ENCODE measurements at places on chromosomes 16 and 17. TPM values are rescaled to one million over a fixed set of nuclear protein-coding genes. Genes with fewer than 3 reads are reported as not detected.

Gene ABCC6
- 1.1 TPM for total RNA-seq

Gene NPIPB8
- total RNA-seq: 1.0 TPM

Gene SLC16A6
- total RNA-seq: 5.1 TPM

Gene EME1
- total RNA-seq: 2.5 TPM

Gene HSF5
- total RNA-seq: not detected

GRCh38 chr16:9124908-9125584 lies 33.6 kb downstream of the HAPSTR1 start:
- no peaks in the 10 kb centered on the region for H3K27me3 ChIP-seq
- DNase-seq: peak; percentile 41
- no peak overlapping the region for H3K27ac ChIP-seq
- peaks cover 5% of the 10 kb centered on the region for H3K36me3 ChIP-seq

DNA sequence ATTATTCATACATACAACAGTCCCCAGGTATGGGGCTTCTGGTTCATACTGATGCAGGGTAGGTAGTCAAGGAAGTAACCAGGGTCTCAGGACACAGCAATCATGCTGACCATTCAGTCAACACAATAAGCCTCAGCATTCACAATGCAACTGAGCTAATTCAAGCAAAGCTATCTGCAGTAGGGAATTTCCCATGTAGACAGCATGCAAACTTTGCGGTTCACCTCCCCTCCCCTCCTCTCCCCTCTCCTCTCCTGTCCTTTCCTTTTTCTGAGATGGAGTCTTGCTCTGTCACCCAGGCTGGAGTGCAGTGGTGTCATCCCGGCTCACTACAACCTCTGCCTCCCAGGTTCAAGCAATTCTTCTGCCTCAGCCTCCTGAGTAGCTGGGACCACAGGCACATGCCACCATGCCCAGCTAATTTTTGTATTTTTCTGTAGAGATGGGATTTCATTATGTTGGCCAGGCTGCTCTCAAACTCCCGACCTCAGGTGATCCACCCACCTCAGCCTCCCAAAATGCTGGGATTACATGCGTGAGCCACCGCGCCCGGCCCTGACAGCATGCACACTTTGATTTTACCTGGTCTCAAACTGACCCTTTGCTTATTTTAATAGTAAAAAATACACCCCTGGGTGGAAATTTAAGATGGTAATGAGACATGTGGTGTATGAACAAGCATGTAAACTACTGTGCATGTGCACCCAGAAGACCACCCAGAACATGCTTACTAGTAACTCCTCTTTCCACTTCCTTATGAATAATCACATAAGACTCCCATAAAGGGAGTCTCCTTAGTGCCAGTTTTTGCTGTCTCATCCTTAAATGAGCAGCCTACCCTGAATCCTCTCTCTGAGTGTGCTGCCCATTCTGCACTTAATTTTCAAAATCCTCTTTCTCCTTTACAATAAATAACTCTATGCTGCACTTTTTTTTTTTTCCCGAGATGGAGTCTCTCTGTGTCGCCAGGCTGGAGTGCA lies 9.3 kb upstream of the RNF135 start:
- H3K36me3 ChIP-seq: no peaks in the 10 kb centered on the region
- H3K27me3 ChIP-seq: no peaks in the 10 kb centered on the region
- DNase-seq: peak; percentile 24

DNA sequence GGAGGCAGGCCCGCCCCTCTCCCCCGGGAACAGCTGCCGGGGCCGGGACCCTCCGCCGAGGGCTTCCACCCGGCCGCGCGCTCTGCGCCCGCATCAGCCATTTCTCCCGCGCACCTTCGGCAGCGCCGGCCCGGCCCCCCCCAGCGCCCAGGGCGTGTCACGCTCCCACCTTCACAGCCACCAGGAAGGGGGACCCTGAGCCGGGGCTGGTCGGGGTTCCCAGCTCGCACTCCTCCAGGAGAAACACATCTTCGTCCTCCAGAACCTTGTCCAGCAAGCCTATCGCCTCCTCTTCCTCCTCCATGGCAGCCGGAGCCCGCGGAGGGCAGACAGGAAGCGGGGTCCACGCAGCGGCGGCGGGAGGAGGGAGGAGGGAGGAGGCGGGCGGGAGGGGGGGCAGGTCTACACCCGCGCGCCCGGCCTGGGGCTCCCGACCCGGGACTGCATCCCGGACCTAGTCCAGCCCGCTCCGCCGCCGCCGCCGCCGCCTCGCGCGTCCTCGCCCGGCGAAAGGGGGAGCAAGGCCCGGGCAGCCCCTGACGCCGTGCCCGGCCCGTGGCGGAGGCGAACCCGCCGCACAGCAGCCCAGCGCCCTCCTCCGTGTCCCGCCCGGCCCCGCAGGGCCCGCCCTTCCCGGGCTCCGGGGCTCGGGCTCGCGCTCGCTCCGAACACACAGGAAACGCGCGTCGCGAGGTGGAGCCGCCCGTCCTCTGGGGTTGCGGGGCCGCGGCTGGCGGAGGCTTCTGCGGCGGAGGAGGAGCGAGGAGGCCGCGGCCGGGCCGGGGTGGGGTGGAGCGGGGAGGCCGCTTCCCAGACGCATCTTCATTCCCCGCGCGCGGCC lies 70.8 kb downstream of the ABR start:
- no peaks in the 10 kb centered on the region for H3K27me3 ChIP-seq
- no peak for DNase-seq
- peaks cover 4% of the 10 kb centered on the region for H3K36me3 ChIP-seq

DNA sequence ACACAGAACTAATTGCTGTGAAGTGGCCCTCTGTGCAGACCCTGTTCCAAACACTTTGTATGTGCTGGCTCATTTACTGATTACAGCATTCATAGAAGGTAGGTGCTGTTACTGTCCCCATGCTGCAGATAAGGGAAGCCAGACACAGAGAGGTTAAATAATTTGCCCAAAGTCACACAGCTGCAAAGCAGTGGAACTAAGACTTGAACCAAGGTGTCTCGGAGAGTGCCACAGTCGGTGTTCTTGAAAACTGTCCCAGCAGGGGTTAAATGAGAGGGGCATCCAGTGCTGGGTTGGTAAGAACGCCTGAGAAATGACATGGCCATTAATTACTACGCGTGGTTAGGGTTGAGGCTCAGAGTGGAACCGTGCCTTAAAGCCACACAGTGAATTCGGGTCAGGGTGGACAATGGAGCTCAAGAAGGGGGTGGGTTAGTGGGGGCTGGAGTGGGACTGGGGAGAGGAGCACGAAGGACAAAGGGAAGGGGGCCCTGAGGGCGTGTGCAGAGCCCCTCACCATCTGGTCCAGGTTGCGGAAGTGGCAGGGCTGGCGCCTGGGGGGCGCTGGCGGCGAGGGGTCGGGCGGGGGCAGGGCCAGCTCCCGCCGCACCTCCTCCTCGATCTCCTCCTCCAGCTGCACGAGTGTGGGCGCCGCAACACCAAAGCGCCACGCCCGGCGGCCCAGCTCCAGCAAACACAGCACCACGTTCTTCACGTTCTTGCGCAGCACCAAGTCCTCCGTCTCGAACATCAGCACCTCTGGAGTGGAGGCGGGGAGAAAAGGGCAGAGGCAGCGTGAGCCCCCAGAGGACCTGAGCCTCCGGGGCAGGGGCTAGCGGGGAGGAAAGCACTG lies 3.3 kb downstream of the GAS2L2 start:
- no peaks in the 10 kb centered on the region for H3K36me3 ChIP-seq
- DNase-seq: no peak
- H3K4me3 ChIP-seq: no peak overlapping the region
- H3K27ac ChIP-seq: no peak overlapping the region
- H3K27me3 ChIP-seq: peaks cover 27% of the 10 kb centered on the region

- no peak for DNase-seq
- H3K36me3 ChIP-seq: no peaks in the 10 kb centered on the region
- no peaks in the 10 kb centered on the region for H3K4me1 ChIP-seq
These were observed 277.2 kb downstream of the SNX29 start for GRCh38 chr16:12253731-12254130.

Measured in suprapubic skin (tissue), 4 donors.